ENCODE measurements at places on chromosomes 7 and 10.

DNA sequence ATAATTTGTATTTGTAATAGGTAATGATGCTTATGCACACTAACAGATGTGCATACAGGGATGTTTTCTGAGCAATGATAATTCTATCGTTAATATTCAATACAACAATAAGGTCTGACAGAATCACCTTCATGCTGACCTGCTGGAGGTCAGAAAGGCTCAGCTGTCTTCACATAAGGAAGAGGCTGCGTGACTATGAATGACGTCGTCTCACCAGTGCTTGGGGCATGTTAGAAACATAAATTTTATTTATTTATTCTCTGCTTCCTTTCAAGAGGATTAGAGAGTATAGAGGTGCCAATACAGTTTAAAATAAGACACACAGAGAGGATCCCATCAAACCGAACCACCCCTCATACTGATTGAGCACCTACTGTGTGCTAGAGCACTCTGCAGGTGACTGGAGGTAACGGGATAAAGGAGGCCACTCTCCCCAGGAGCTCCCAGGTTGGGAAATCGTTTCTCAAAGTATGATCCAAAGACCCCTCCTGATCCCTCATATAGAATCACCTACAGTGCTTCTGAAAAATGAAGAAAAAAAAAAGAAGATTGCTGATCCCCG, 265.6 kb upstream of the NPVF start:
- DNase-seq = no peak

DNA sequence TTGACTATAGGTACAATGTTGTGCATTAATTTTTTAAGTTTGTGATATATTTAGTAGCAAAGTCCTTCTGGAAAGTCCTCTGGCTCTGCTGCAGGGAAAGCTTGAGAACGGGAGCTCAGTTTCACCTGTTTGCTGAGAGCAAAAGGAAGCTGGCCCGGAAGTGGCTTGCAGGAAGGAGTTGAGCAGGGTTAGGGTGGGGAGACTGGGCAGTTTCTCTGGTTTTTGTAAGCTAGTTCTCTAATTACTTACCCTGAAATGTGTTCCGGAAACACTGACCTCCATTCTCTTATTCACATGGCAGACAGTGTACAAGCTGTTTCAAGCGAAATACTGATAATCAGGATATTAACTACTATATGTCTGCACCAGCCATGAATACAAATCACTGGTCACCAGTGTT, 22.3 kb downstream of the MAP3K8 start:
- DNase-seq = peak; percentile 1

DNA sequence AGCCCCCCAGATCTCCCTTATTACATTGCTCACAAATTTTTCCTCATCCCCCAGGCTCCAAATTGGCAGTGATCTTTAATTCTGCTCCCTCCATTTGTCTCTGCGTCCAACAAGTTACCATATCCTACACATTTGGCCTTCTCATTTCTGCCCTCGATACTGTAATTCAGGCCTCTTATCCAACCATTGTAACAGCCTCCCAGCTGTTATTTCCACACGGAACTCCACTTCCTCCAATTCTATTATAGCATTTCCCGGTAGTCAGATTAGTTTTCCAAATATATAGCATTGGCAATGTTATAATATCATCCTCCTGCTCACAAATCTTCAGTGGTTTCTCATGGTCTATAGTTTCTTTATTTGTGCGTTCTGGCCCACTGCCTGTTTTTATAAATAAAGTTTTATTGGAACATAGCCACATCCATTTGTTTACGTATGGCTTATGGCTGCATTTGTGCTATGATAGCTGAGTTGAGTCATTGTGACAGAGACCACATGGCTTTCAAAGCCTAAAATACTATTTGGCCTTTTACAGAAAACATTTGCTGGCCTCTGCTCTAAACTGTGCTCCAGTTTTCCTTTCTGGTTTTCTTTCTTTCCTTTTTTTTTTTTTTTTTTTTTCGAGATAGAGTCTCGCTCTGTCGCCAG, 126.5 kb upstream of the ZNF438 start:
- DNase-seq = no peak

GRCh38 chr7:17186745-17187530, 111.5 kb upstream of the AHR start:
- no peak for DNase-seq

GRCh38 chr7:116547347-116547746, 22.5 kb downstream of the CAV1 start:
- no peak for DNase-seq

DNA sequence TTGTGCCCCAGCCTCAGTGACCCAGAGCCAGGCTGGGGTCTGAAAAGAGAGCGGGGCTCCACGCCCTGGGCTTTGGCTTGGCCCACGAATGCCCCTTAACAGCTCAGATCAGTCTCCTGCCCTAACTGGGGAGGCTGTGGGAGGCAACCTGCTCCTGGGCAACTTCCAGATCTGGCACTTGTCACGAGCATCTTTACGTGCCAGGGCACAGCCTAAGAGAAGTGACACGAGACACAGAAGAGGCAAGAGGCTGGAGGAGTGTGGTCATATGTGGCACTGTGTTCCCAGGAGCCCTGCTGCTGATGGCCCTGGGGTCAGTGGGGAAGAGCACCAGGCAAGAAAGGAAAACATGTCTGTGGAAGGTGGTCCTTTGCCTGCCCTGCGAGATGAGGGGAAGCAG, 97.8 kb upstream of the BTBD16 start:
- no peak for DNase-seq

DNA sequence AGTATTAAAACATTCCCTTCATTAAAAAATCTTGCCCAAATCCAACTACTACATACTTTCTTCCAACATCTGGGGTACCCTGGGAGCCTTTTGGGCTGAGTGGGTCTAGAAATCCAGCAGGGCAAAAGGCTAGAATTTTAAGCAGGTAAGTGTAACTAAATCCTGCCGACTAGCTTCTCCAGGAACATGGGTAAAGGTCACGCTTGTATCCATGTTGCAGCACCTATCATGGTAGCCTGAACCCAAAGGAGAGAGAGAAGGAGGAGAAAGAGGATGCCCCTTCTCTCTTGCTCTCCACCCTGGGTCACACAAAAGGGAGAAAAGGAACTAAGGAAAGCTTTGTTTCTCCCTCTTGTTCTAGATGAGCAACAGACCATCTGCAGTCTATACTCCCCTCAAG, 53.3 kb downstream of the ZNF680 start:
- DNase-seq = no peak

DNA sequence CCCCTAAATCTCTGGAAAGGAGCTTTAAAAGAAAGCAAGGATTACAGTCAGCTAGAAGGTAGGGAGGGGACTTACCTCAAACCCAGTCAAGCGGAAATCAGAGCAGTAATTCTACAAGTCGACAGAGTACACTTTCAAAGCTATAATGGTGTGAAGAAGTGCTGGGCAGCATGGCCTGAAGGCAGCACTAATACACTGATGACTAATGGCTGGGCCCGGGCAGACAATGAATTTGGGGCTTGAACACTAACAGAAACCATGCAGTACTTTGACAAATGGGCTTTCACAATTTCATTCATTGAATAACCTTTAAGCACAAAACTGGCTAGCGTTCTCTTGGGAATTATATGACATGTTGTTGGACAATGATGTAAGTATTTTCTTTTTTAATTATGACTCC, 4.7 kb downstream of the GLI3 start:
- DNase-seq = no peak

DNA sequence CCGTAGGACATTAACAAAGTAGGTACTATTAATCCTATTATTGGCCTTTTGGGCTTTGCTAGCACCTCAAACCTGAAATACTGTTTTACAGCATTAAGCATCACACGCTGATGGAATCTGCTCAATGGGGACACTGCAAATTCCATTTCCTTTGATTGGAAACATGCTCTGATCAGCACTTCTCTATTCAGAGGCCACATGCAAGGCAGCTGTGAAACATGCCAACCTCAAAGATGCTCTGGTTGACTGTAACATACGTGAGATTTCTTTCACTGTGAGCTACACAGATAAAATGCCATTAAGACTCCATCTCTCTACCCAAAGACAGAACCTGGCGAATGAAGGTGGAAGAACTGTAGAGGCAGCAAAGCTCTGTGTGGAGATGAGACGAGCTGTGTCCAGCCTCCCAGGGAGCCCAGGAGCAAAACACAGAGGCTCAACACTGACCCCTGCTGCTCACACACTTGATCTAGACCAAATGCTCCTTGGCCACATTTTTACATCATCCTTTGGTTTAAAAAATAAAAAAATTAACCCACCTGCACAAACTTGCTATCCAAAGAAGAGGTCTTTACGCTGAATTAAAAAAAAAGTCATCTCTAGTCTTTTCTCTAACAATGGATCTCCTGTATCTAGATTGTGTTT, 8.0 kb downstream of the RSU1 start:
- peak; percentile 39 for DNase-seq

- DNase-seq = no peak
Measured at GRCh38 chr10:59713196-59713821, 3.7 kb upstream of the SLC16A9 start.

- DNase-seq = no peak
Measured at GRCh38 chr7:2640846-2641316, 9.1 kb downstream of the TTYH3 start.

GRCh38 chr10:104301907-104302690, 33.1 kb downstream of the GSTO2 start:
- no peak for DNase-seq

DNA sequence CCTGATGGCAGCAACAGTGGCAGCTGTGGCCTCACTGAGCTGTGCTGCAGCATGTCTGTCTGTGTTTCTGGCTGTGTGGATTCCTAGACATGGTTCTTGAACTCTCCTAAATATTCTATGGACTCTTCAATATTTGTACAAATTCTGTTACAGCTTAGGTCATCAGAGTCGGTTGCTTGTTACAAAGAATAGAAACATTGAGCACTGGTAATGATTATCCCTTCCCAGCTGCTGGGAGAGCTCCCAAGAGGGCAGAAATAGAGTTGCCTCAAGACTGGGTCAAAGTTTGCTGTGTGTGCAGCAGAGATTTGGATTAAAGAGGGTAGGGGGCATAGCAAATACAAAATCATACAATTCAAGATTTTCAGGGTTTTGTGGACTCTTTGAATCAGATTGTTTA, 337.1 kb upstream of the AKR1E2 start:
- no peak for DNase-seq

GRCh38 chr7:92884218-92884617, 47.8 kb upstream of the CDK6 start:
- no peak for DNase-seq

DNA sequence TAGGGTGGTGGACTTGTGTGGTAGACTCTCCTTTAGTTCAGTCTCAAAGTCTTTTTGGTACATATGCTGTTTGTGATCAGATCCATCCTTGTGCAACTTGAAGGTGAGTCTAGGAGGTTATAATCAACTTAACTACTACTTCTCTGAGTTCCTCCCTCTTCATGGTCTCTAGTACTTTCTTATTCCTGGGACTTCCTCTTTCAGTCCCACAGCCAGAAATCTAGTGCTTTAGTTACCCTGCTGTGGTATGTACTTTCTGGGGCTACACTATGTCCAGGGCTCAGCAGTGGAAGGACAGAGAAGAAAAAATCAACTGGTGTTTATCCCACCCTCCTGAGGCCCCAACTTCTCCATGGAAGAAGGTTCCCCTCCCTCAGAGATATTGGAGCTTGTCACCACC, 19.4 kb upstream of the ATAD1 start:
- no peak for DNase-seq

GRCh38 chr7:5797716-5798115, 16.3 kb upstream of the RNF216 start:
- no peak for DNase-seq

GRCh38 chr10:88288320-88289059, 294.6 kb downstream of the RNLS start:
- no peak for DNase-seq

DNA sequence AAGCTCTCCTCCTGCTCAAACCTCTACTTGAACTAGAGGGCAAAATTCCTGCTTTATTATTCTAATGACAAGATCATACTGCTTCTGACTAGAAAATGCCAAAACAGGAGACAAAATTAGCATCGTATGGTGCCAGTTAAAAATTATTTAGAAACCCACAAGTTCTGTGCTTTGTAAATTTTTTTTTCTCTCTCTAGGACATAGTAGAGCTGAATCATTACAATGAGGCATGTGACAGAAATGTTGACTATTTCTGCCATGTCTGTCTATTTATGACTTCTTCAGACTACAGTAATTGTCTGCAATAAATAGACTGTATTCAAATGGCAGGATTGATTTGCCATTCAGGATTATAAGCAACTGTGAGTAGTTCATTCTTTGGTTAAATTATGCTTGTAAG, 335.8 kb downstream of the PRPF18 start:
- no peak for DNase-seq

GRCh38 chr10:131838966-131839742, 61.7 kb upstream of the PPP2R2D start:
- no peak for DNase-seq

GRCh38 chr10:79927111-79927828, 21.6 kb downstream of the SFTPD start:
- DNase-seq = no peak

- no peak for DNase-seq
Measured at GRCh38 chr7:46763344-46763743, 818.6 kb downstream of the TNS3 start.

DNA sequence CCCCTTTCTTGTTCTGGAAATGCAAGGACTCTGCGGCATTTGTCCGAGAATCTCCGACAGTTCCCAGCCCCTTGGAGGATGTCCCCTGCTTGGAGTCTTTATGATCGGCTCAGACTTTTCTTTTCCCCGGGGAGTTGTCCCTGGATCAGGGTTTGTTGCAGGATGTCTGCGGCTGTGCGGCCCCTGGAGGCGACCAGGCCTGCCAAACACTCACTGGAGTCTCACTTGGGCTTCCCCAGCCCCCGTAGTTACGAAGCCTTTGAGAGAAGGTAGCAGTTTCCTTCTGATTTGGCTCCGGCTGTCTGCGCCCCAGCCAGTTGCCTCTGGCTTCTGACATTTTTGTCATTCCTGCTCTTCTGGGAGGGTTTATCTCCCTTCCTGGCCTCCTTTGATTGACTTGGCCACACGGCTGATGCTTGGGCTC, 16.1 kb downstream of the COL26A1 start:
- no peak for DNase-seq

Data from stimulated activated naive CD4-positive, alpha-beta T cell treated with Interleukin-2 at 50 U/mL for 16 hours (primary cell).